Left cardiac atrium (tissue), 4 donors: ENCODE measurements at places on chromosomes 13 and 19.

GRCh38 chr19:43430142-43430710 is 15.5 kb downstream of the TEX101 start:
- no peak for DNase-seq

GRCh38 chr19:42178791-42179674 is 38.4 kb downstream of the DEDD2 start:
- no peak for DNase-seq

DNA sequence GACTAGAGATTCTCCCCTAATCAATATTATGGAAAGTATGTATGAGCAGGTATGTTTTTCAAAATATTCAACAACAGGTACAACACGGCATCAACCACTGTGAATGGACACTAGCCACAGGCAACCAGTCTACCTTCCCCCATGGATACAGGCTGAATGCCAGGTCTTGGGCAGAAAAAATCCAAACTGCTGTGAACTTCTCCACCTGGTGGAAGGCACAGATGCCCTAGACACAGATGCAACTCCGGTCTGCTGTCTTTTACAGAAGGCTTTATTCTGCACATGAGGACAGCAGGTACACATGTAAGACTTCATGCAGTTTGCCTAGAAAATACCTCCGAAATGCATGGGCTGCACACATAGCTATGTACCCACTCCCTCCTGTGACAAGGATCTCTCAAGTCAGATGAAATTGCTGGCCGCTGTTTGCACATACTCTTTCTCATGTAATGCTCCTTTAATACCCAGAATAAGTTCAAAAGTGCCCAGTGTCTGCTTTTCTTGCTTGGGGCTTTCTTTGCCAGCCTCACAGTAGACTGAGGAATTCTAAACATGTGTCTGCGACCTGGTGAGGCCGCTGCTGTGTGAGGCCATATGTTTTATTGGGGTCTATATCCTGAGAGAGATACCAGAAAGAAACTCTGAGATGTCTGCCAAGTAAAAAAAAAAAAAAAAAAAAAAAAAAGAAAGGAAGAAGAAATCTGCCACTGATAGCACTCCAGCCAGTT is 325.9 kb downstream of the FOXO1 start:
- no peak for DNase-seq

GRCh38 chr19:2607712-2608601 is 94.5 kb downstream of the GNG7 start:
- DNase-seq = no peak
